ENCODE measurements at places on chromosomes 5 and 9.

DNA sequence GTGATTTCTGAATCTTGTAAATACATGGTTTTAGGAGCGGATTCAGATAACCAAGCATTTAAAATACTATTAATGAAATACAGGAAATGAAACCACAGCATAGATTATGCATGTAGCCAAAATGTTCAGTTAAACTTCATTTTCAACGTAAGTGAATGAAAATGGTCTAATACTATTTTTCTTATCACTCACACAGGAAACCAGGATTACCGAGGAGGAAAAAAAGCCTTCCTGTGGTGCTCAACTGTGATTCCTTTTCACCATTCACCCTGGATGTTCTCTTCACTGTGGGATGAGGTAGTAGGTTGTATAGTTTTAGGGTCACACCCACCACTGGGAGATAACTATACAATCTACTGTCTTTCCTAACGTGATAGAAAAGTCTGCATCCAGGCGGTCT lies 83.4 kb upstream of the ZNF169 start:
- no peak for DNase-seq

- DNase-seq, result no peak
These were observed 86.7 kb downstream of the BRINP1 start for GRCh38 chr9:119282476-119283077.

- no peak for DNase-seq
These were observed 45.9 kb upstream of the ITGA2 start for GRCh38 chr5:52943285-52943684.

- DNase-seq, result no peak
These were observed 18.1 kb upstream of the GPX3 start for GRCh38 chr5:151002250-151002649.

- DNase-seq, result no peak
These were observed 31.7 kb upstream of the NFIB start for GRCh38 chr9:14345354-14346230.

GRCh38 chr5:68424799-68425537 lies 209.4 kb downstream of the PIK3R1 start:
- no peak for DNase-seq

GRCh38 chr5:142118155-142118686 lies 9.6 kb downstream of the NDFIP1 start:
- no peak for DNase-seq

- no peak for DNase-seq
These were observed 366.8 kb downstream of the CYLC2 start for GRCh38 chr9:103361906-103362305.

- no peak for DNase-seq
These were observed 101.4 kb downstream of the PPARGC1B start for GRCh38 chr5:149831492-149831891.

DNA sequence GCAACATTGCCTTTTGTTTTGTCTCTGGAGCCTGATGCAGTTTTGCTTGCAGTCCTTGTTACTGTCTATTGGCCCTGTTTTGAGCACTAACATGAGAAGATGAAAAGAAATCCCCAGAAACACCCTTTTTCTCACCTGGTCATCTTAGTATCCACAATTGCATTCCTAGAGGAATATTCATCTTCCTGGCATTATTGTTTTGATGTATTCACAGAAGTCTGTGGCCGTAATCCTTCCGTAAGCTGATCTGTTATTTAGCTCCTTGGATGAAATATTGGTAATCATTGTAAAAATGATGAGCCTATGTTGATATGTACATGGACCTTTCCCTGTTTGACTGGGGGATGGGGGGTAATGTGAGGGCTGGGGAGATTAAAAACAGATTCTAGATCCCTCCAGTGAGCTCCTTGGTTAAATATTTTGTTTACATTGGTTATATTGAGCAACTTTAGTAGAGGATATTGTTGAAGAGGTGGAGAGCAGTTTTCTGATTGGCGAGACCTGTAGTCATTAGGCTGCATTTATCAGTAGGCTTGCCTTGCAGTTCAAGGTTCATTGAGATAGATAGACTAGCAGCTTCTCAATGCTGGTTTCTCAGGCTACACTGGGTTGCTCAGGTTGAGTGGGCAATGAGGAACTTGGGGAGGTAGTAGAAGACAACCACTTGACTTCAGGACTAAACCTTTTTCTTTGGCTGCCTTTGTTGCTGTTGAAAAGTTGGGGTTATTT lies 117.5 kb downstream of the MACIR start:
- DNase-seq, result no peak

DNA sequence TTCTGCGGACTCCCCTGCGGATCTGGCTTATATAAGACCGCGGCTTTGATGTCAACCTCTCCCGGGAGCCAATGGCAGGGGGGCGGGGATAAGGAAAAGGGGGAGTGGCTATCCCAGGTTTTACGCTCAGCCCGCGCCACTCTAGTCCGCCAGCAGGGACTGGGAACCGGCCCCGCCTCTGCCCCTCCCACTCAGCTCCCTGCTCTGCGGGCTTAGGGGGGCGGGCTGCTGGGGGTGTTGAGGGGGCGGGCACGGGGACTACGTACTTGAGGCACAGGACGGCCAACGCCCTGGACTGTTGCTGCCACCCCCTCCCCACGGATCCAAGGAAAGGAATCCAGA lies at the start of gene HAND1:
Gene HAND1, minus strand, starts transcription at position 4 of the 342 bp plus-strand sequence. CDS start 219 bp downstream, outside the sequence.
- no peak for DNase-seq

- DNase-seq, result no peak
These were observed 1.3 kb downstream of the AK1 start for GRCh38 chr9:127876026-127876763.

GRCh38 chr5:155897761-155898160 lies 429.2 kb upstream of the SGCD start:
- no peak for DNase-seq

DNA sequence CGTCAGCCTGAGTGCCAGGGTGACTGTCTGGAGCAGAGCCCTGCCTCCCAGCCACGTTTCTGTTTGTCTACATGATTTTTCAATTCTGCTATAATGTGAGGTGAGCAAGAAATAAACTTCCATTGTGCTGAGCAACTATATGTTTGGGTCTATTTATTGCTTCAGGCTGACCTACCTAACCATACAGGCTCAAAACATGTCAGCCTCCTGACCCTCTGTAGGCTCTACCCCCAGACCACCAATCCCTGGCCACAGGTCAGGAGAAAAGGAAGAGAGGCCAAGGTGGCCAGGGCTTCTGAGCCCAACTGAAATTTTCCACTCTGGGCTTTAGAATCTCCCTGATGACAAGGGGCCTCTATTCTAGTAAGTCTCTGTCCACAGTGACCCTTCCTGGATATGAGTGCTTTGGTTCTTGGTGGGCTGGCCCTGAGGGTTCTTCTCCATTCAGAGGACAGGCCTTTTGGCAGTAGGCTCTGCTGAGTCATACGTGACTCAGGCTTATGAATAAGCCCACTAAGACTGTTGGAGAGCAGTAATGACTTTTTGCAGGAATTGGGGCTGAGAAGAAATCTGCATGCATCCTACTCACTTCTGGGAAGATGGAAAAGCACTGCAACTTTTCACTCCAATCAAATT lies 117.2 kb upstream of the TBCA start:
- DNase-seq, result peak; percentile 84

All from AG04449 (cell line).